H1 (cell line): ENCODE measurements at places on chromosomes 4 and X.

GRCh38 chr4:14879683-14880082, 122.6 kb upstream of the CPEB2 start:
- no peak for DNase-seq

DNA sequence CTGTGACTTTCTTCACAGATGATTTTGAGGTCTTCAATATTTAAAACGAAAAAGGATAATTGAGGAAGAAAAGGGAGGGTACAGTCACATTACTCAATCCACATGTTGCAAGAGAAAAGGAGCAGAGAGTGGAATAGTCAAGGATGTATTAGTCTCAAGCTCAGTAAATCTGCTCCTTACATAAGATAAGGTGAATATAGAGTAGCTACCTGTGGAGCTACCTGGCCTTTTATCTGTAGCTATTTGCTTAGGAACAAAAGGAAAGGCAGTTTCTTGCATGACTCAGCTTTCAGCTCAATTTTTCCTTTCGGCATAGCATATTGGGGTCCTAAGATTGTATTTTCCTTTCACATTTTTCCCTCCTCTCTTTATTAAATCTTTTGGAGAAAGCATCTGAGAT, 26.3 kb upstream of the ACTRT1 start:
- no peak for DNase-seq

DNA sequence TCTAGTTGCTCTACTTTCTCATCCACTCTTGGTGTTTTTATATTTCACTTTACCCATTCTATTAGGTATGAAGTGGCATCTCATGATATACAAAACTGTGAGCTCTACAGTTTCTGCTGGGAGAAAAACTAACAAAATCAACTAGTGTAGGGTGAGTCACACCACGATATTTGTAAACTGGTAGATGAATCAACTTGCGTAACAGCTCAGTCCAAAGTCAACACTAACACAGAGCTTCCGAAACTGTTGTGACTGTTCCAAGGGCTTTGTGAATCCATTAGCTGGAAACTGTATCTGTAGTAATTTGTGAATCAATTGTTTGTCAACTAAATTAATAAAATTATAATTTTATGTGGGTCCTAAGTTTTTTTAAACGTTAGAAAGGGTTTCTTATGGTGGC, 119.8 kb upstream of the TSPAN5 start:
- DNase-seq: no peak

GRCh38 chr4:184021389-184021788, 116.3 kb downstream of the STOX2 start:
- no peak for DNase-seq

GRCh38 chrX:150544222-150544787, 24.1 kb upstream of the MTM1 start:
- no peak for DNase-seq

- DNase-seq: no peak
Observed at GRCh38 chrX:107729558-107730297, 45.9 kb downstream of the TSC22D3 start.

GRCh38 chrX:10083809-10084208, 73.0 kb upstream of the CLCN4 start:
- no peak for DNase-seq

DNA sequence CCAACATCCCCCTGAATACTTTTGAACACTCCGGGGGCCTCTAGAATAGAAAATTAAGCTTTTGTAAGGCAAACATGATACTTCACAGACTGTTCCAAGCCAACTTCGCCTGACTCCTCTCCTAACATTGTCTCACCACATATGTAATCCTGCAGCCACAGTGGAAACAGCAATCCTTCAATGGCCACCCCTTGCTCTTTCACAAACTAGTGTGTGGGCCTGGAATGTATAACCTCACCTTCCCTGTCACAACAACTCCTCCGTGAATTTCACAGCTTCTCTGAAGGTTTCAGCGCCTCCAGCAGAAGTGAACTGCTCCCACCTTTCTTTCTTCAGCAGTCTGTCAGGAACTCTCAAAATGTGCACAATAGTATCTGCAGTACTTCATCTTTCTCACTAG, 185.1 kb downstream of the ADGRL3 start:
- DNase-seq: no peak

GRCh38 chrX:120517936-120518335, 42.8 kb downstream of the CUL4B start:
- DNase-seq: no peak

- DNase-seq: no peak
Observed at GRCh38 chrX:39650768-39651347, 446.9 kb downstream of the BCOR start.

GRCh38 chr4:142909908-142910307, 63.8 kb upstream of the INPP4B start:
- no peak for DNase-seq

DNA sequence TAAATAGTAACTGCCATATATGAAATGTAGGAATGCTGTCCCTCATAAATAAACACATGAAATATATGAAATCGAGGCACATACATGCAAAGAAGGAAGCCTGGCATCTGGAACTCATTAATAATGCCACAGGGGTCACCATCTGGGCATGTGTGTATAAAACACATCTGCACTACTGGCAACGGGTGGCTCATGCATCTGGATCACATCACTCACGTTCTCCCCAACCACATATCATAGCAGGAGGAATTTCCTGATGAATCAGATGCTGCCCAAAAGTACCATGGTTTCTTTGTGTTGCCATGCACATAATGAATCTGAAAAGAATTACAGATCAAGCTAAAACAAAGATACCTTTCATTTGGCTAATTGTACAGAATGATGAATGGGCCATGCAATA, 28.6 kb downstream of the RNF175 start:
- DNase-seq: no peak

GRCh38 chr4:132266374-132266773, 882.7 kb upstream of the PCDH10 start:
- no peak for DNase-seq

DNA sequence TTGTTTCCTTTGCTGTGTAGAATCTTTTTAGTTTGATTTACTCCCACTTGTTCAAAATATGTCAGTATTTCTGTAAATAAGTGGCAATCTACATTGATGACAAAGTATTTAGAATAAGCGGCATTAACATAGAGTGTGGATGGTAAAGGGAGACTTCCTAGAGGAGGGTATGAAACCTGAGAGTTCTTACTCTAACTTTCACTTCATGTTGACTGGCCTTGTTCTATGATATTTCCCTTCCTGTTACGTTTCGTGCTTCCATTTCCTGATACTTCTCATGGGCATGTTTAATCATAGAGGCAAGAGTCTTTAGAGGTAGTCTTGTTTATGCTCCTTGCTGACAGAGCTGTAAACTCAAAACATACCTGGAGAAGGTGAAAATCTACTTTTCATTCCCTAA, 408.9 kb downstream of the GLUD2 start:
- DNase-seq: no peak

GRCh38 chr4:10743357-10743756, 58.8 kb upstream of the CLNK start:
- DNase-seq: no peak

GRCh38 chr4:102823897-102824296, 3.5 kb downstream of the UBE2D3 start:
- DNase-seq: no peak

- no peak for DNase-seq
Observed at GRCh38 chr4:155271557-155271956, 63.1 kb downstream of the NPY2R start.

DNA sequence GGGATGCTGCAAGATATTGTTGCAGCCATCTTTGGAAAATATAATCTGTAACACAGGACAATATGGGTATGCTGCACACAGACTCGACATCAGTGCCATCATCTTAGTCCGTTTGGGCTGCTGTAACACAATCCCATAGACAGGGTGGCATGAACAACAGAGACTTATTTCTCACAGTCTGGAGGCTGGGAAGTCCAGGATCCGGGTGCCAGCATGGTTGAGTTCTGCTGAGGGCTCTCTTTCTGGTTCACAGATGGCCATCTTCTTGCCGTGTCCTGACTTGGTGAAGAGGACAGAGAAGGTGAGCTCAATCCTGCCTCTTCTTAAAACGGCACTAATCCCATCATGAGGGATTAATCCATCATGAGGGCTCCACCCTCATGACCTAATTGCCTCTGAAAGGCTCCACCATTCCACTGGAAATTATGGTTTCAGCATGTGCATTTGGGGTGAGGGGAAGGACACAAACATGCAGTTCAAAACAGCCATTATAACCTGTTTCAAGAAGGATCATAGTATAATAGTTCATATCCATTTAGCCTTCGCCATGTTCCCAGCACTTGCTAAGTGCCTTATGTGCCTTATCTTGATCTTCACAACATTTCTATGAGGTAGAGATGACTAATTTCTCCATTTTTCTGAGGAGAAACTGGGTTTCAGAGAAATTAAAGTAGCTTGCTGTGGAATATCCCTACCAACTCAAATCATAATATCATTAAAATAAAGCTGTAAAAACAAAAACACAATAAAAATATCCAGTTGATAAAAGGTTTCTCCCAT, 27.9 kb upstream of the SPP1 start:
- no peak for DNase-seq

GRCh38 chr4:189278597-189279165, 662.0 kb upstream of the FRG1 start:
- DNase-seq: no peak

DNA sequence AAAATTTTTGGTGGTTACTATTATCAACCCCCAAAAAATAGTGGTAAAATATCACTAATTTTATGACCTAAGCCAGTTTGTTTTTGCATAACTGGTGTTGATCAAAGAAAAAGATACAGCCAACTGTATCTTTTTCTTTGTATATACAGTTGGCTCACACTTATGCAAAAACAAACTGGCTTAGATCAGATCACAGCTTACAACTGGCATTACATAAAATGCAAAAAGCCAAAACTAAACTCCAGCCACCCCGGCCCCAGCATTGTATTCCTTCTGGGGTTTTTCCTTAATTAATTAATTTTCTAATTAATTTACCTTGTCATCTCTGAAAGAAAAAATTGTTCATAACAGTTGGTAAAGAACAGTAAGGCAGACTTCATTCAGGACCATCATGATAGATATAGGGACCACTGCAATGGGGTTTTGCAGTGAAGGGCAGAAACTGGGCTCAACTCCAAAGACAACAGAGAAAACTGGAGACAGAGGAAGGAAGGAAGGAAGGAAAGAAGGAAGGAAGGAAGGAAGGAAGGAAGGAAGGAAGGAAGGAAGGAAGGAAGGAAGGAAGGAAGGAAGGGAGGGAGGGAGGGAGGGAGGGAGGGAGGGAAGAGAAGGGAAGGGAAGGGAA, 202.1 kb downstream of the HNRNPD start:
- DNase-seq: no peak

DNA sequence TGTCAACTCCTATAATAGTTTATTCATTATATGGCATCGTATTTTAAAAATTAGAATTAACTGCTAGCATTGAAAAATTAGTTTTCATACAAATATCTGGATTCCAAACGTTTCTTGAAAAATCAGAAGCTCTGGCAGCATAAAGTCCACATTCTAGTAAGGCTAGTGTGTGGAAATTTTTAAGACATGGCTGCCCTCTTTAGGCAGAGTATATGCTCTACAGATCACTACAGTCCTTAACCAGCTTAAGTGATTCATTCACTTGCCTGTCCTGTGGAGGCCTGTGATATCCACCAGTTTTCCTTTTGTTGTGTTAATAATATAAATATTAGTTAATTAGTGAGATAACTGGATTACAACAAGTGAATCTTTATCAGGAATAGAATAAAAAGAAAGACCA, 287.2 kb downstream of the OPHN1 start:
- DNase-seq: no peak

- DNase-seq: no peak
Observed at GRCh38 chrX:150984169-150984824, 1.2 kb downstream of the HMGB3 start.

DNA sequence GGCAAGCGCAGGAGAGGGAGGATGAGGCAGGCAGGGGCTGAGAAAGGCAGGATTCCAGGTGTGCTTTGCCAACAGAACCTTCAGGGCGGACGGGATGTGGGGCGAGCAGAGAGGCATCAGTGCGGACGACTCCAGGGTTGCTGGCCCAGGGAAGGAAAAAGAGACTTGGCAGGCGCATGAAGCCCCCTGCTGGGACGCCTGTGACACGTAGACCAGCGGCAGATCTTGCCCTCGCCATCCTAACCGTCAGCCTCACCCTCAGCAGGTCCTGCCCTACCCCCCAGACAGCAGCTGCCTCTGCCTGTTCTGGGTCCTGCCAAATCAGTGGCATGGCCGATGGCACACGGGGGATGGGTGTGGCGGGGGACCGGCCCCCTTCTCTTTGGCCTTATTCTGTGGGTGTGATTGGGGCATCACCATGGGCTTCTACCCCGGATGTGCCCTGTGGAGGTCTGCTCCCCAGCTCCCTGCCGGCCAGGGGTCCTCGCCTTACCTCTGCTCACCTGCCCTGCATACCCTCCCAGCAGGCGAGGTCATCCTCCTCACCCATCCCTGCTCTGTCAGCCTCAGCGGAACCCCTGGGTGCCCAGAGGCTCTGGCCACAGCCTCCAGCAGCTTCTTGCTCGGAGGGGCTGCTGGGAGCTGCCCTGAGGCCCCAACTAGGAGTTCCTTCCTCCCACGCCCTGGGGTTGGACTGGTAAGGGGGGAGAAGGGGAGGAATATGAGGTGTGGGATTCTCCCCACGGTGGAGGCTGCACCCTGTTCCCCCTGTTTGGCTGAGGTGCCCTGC, 2.9 kb upstream of the SH3BP2 start:
- DNase-seq: no peak

- DNase-seq: no peak
Observed at GRCh38 chrX:15894724-15895123, 40.1 kb upstream of the AP1S2 start.

DNA sequence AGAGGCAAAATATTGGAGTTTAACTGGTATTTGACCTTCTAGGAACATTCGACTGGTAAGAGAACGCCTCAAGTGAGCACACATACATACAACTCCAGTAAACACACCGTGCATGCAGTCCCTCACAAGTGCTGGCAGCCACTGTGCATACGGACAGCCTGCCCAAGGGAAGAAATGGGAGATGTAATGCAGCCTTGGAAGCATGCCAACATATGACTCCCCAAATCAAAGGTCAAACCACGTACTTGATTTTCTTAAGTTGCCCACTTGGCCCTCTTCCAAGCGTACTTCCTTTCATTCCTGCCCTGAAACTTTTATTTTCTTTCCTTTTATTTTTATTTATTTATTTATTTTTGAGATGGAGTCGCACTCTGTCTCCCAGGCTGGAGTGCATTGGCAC, 206.6 kb downstream of the SPRY1 start:
- DNase-seq: no peak

DNA sequence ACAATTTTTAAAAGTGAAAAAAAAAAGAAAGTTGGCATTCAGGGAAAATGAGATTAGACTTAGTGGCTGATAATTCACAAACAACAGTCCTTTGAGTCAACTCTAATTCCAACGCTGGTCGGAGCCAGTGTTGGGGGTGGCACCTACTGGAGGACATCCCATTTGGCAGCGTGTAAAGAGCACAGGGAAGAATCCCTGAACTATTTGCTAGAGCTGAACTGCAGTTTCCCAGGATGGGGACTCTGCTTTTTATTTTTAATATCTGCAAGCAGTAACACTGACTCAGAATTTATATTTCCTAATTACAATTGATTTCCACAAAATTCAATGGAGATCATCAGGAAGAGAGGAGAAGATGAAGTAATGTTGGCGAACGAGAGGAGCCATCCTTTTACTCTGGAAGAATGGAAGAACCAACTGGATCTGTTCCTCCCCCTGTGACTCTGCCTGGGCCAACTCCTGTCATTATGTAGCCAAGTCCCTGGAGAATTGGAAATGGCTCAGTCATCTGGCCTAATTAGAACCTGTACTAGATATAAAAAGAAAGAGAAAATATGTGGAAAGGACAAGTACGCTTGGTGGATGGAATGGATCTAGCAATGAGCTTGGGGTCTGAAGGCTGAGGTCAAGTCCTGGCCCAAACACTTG, 76.7 kb downstream of the IRF2 start:
- DNase-seq: no peak

- DNase-seq: no peak
Observed at GRCh38 chr4:78379040-78379439, 172.5 kb upstream of the ANXA3 start.
